Temporal lobe (tissue), 4 donors: ENCODE measurements at places on chromosomes 11 and 22. TPM values are rescaled to one million over a fixed set of nuclear protein-coding genes. Genes with fewer than 3 reads are reported as not detected.

Gene DDI1
- not detected for total RNA-seq

Gene P4HA3
- total RNA-seq = 0.49 TPM

Gene C1QTNF4
- total RNA-seq = 16.7 TPM

Gene OR6T1
- total RNA-seq = not detected

Gene GAB4
- not detected for total RNA-seq

Gene GGTLC2
- total RNA-seq = not detected

Gene DEFB131B
- not detected for total RNA-seq

Gene LRRC32
- total RNA-seq = 2.0 TPM

Gene LIF
- total RNA-seq = not detected

Gene TTC28
- total RNA-seq = 132 TPM

Gene CALCA
- total RNA-seq = not detected

Gene CRYBA4
- total RNA-seq = not detected

Gene RTN4R
- 7.6 TPM for total RNA-seq

Gene SLC22A9
- under 0.01 TPM for total RNA-seq

Gene PITPNM1
- 35.7 TPM for total RNA-seq

Gene OR2AG2
- total RNA-seq = 0.25 TPM

Gene CCDC157
- total RNA-seq = 3.4 TPM

Gene MFNG
- total RNA-seq = 1.5 TPM

Gene ALDH3B1
- 0.49 TPM for total RNA-seq

Gene SYCE3
- not detected for total RNA-seq

Gene DEUP1
- 0.49 TPM for total RNA-seq

Gene RASSF10
- 2.7 TPM for total RNA-seq

Gene OR52N1
- not detected for total RNA-seq

Gene C11orf65
- total RNA-seq = 0.49 TPM

Gene CCDC116
- total RNA-seq = not detected

Gene TPBGL
- not detected for total RNA-seq

Gene SERPIND1
- 8.6 TPM for total RNA-seq

Gene SYT7
- 27.5 TPM for total RNA-seq

Gene OR8G5
- total RNA-seq = not detected

Gene ARCN1
- total RNA-seq = 67.9 TPM

Gene SLC22A6
- total RNA-seq = 5.7 TPM

Gene SOX6
- total RNA-seq = 23.6 TPM

Gene AGBL2
- total RNA-seq = 0.25 TPM

Gene SCARF2
- total RNA-seq = 2.5 TPM

Gene CD3D
- not detected for total RNA-seq

Gene TSPAN32
- 0.25 TPM for total RNA-seq

Gene VSTM5
- 2.0 TPM for total RNA-seq
